Hematopoietic multipotent progenitor cell treated with erythropoietin and hydrocortisone succinate and interleukin-3 and kit ligand, for 4 days (in vitro differentiated cells): ENCODE measurements at places on chromosomes 7 and 10.
A peak's percentile ranks its signal among the peaks of the same experiment; 100 is the strongest.

- no peak for DNase-seq
Measured at GRCh38 chr7:107694386-107694785, 33.8 kb downstream of the SLC26A4 start.

GRCh38 chr10:70918851-70919530, 30.6 kb upstream of the PCBD1 start:
- no peak for DNase-seq

DNA sequence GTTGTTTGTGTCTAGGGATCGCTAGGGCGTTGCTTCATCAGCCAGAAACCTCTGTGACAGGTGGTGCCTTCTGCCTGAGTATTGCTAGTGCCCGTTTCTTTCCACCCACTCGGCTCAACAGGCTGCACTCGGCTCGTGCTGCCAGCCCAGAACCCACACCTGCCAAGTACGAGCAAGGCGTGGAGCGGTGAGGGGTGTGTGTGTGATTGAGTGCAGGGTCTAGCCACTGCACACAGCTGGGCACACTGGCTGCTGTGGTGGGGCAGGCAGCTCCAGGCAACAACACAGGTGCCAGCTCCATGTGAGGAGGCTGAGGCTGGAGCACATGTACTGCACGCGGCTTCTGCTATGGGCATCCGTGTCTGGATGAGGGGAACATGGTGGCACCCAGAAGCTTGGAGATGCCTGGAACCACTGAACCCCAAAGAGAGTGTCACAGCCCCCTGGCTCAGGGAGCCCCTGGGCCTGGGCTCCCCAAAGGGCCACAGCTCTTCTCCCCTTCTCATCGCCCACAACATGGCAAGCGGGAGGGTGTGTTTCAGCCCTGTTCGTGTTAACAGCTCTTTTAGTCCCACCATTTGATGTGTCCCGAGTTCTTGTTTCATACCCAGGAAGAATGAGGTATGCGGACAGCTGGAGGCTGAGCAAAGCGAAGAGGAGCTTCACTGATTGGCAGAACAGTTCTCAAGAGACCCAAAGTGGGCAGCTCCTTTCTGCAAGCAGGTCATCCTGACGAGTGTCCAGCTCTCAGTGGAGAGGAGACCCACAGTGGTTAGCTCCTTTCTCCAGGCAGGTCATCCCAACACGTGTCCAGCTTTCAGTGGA, 78.1 kb downstream of the HDAC9 start:
- no peak for DNase-seq

GRCh38 chr7:52995676-52996075, 39.8 kb upstream of the POM121L12 start:
- no peak for DNase-seq

- peak; percentile 44 for DNase-seq
Measured at GRCh38 chr10:45152726-45153125, 152.0 kb downstream of the ZNF22 start.
